Smooth muscle cell of bladder (primary cell): ENCODE measurements at places on chromosomes 4 and X. TPM values are rescaled to one million over a fixed set of nuclear protein-coding genes. Genes with fewer than 3 reads are reported as not detected.

The SSX4 gene
- total RNA-seq: not detected in 2 replicates

The APLN gene
- total RNA-seq: 0.43 and 4.3 TPM in 2 replicates

The HSFX4 gene
- total RNA-seq: not detected in 2 replicates

The OTUD5 gene
- total RNA-seq: 28.0 and 28.6 TPM in 2 replicates

The PLCXD1 gene
- total RNA-seq: 2.6 and 3.8 TPM in 2 replicates

The TRMT2B gene
- total RNA-seq: 8.7 and 9.3 TPM in 2 replicates

The ZCCHC18 gene
- 0.55 and 0.57 TPM in 2 replicates for total RNA-seq

The AWAT2 gene
- not detected in 2 replicates for total RNA-seq

The PF4V1 gene
- total RNA-seq: 51.0 and 75.8 TPM in 2 replicates

The PPEF1 gene
- total RNA-seq: 0.18 and 0.85 TPM in 2 replicates

The DMRTC1 gene
- not detected in 2 replicates for total RNA-seq

The TBX22 gene
- not detected in 2 replicates for total RNA-seq

The ZAR1 gene
- total RNA-seq: not detected in 2 replicates

The ARX gene
- not detected in 2 replicates for total RNA-seq

The CFAP99 gene
- total RNA-seq: 0.18 TPM in 1 of 2 replicates, not detected in the other
